ENCODE measurements at places on chromosomes 6 and 20. TPM values are rescaled to one million over a fixed set of nuclear protein-coding genes. Genes with fewer than 3 reads are reported as not detected.

GRCh38 chr6:10837622-10837994 lies 731 bp downstream of the MAK start:
- DNase-seq = peak; percentile 70

GRCh38 chr20:46875059-46875458 lies 19.6 kb upstream of the EYA2 start:
- DNase-seq = no peak

GRCh38 chr6:38117281-38117680 lies 297.8 kb downstream of the ZFAND3 start:
- no peak for DNase-seq

GRCh38 chr6:40889137-40889832 lies 149.7 kb downstream of the UNC5CL start:
- DNase-seq = no peak

- no peak for DNase-seq
These were observed 683.0 kb upstream of the ADGRB3 start for GRCh38 chr6:67952121-67952520.

DNA sequence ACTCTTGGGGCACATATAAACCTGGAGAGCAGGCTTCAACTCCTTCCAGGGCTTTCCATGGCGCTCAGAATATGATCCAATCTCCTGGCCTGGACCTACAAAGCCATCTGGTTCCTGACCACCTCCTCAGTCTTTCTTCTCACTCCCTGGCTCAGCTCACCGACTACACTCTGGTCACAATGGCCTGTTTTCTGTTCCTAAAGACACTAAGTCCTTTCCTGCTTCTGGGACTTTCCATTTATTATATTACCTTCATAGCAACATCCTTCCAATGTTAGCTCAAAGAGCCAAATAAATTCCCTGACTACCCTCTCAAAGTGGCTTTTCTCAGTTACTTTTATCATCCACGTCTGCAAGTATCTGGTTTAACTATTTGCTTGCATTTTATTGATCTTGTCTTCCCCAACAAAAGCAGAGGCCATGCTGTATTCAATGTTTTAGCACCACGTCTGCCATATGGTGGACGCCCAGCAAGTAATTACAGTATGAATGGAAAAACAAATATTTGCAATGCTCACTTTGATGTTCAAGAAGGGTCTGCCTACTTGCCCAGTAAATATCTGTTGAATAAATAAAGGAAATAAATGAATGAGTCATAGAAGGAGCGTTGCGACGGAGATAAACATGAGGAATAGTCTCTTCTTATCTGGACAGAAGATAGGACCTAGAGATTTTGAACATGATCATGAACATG lies 328.4 kb downstream of the ESR1 start:
- DNase-seq = no peak

GRCh38 chr20:53967527-53967926 lies 102.9 kb downstream of the BCAS1 start:
- DNase-seq = no peak

GRCh38 chr20:5895626-5896025 lies 54.7 kb downstream of the TRMT6 start:
- no peak for DNase-seq

GRCh38 chr20:34517114-34517505 lies 888 bp downstream of the DYNLRB1 start:
- no peak for DNase-seq

- DNase-seq = no peak
These were observed 296.7 kb upstream of the FKBP1C start for GRCh38 chr6:62914530-62914929.

- no peak for DNase-seq
These were observed 9.6 kb downstream of the C6orf136 start for GRCh38 chr6:30656513-30656912.

DNA sequence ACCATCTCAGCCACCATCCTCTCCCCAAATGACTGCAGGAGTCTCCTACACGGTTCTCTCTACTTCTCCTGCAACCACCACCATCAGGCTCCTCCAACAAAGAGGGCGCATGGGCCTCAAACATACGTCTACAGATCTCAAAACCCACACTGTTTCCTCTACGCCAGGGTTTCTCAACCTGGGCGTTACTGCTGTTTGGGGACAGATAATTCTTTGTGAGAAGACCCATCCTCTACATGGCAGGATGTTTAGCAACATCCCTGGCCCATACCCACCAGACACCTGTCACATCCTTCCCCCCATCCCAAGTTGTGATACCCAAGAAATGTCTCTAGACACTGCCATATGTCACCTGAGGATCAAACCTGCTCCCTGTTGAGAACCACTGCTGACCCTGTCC lies 45.0 kb downstream of the ELMO2 start:
- no peak for DNase-seq

DNA sequence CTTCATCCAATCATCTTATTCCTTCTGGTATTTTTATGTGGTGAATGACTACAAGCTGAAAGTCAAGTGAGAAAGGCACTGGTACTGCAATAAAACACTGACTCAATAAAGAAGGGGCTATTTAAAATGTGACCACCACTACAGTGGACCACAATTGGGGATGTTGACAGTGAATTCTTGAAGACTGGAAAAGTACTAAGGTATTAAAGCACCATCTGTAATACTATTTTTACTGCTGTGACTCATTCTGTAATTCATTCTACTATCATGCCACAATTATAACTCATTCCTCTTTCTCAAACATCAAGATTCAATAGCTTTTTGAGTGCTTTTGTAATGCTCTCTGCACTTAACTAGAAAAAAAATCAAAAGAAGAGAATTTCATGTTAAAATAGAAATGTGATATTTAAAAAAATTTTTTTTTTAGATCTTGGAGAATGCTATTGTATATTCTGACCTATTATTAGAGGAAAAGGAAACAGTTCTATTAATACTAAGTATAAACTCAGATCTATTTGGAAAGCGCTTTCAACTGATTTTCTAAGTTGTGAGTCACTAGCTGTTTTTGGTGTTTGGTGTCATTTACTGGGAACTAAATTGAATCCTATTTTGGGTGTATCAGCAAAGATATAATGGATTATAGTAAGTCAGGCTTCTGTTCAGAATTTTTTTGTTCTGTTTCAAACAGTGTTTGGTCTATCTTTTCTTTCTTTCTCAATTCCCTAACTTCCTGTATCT lies 104.7 kb upstream of the TMEM170B start:
- no peak for DNase-seq

GRCh38 chr6:33391922-33392594 lies 435 bp downstream of the KIFC1 start:
- DNase-seq = no peak

DNA sequence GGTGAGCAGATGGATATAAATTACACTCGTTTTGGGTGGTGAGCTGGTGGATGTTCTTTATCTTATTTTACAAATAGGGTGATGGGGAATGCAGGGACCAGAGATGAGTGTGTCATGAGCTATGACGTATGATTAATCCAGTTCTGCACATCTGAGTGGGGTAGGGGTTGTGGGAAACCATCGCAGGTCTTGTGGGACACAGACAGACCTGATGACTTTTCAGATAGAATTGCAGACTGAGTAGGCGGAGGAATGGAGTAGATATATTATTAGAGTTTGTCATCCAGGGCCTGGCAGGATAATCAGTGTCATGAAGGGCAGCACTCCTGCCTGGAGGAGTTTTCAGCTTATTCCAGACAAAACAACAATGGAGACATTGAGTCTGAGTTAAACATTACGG lies 12.9 kb upstream of the DSP start:
- DNase-seq = no peak

- no peak for DNase-seq
These were observed 9.9 kb upstream of the ZNF311 start for GRCh38 chr6:29014729-29015608.

DNA sequence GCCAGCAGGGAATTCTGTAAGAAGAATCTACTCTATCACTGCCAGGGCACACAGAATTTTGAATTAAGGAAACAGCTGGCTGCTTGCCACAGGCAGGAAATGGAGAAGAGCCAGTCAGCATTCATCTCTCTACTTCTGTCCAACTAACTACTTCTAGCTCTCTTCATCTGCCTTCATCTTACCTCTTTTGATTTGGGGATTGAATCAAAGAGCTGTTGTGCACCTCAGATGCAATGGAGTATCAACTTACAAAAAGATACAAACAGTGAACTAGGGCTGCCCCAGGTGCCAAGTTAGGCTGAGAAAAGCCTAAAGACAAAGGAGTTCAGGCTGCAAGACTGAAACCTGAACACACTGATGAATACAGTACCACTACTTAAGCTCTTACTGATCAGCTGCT lies 82.0 kb downstream of the PTPRK start:
- peak; percentile 19 for DNase-seq

DNA sequence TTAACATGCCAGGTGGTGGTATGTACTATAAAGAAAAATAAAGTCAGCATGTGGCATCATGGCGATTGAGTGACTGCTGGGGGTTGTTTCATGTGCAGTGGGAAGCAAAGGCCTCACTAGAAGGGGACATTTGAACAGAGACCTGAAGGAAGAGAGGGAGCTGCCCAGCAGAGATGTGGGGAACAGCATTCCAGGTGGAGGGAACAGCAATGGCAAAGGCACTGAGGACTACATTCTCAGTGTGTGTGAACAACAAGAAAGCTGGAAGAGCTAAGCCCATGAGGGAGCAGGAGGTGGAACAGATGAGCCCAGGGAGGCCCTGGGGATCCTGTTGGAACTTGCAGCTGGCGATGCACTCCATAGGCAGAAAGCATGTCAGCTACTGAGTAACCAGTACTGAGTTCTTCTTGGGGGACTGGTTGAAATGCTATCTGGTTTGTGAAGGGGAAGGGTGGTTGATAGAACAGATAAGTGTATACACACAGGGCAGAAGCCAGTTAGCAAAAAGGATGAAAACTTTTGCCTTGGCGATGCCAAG lies 29.2 kb downstream of the NOX3 start:
- no peak for DNase-seq

DNA sequence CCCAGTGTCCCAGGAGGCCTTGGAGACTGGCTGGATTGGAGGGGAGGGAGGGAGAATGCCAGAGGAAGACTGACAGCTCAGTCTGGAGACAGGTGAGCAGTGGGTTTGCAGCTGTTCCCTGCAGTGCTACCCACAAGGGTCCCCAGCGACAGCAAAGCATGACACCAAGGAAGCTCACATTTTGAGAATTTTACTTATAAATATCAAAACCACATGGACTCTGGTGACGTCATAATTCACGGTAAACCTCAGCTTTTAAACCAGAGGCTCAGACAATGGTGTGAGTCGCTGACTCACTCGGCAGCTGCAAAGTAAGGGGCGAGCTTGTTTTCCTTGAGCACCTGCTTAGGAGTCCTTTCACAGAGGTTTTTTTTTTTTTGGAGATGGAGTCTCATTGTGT lies 65.2 kb downstream of the THBS2 start:
- no peak for DNase-seq

DNA sequence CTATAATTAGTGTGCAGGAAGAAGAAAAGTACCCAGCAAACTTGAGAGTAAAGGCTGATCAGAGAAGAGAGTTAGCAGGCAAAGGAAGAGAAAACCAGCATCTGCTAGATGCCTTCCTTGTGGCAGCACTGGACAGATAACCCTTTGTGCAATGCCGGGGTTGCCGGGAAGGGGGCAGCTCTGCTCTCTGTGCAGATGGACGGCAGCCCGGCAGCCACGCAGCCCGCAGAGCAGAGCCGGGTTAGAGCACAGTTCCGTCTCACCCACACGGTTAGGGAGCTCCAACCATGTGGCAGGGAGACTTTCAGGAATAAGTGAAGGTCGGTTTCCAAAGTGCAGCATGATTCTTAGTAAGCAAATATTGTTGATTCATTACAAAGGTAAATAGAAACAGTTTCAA lies 80.0 kb upstream of the RPS6KA2 start:
- DNase-seq = peak; percentile 14

GRCh38 chr6:160300076-160300695 lies 41.6 kb upstream of the SLC22A2 start:
- no peak for DNase-seq

DNA sequence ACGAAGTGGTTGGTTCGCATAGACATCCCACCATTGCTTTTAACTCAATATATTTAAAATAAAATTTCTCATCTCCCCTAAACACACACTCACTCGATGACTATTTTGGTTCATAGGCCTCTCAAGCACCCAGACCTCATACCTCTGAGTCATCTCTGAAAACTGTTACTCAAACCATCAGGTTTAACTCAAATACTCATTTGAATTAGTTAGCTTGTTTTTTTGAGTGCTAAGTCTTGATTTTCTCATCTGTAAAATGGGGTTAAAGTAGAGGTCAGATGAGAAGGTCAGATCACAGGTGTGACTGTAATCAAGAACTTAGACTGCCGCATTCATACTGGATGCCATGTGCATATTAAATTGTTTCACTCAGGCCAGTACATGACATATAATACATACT lies 243.9 kb upstream of the TENT5A start:
- no peak for DNase-seq

DNA sequence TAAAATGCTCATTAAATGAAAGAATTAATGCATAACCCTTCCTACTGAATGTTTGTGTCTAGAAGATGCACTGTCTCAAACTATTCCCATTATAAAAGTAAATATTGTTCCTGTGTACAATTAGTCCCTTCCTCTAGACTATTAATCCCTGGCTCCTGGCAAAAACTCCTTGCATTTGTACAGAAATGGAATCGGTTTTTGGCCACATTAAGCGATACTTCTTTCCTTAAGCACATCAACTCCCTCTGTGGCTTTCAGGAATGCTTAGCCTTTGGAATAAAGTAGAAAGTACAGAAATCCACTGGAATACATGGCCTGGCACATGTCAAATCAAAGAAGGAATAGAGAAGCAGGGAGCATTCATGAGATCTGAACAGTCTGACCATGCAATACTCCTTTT lies 179.8 kb downstream of the GMPR start:
- no peak for DNase-seq

Gene BMP7
- 1.1 TPM for polyA plus RNA-seq

Gene OR2B6
- polyA plus RNA-seq = not detected

Gene RPL7L1
- polyA plus RNA-seq = 57.6 TPM

Gene MEI4
- not detected for polyA plus RNA-seq

Gene CLPSL2
- polyA plus RNA-seq = not detected

Gene MCHR2
- not detected for polyA plus RNA-seq

Gene PI3
- 416 TPM for polyA plus RNA-seq

Gene TFAP2C
- polyA plus RNA-seq = 2.6 TPM

Gene SYS1
- polyA plus RNA-seq = 57.5 TPM
